ENCODE measurements at places on chromosomes 7 and 10.

DNA sequence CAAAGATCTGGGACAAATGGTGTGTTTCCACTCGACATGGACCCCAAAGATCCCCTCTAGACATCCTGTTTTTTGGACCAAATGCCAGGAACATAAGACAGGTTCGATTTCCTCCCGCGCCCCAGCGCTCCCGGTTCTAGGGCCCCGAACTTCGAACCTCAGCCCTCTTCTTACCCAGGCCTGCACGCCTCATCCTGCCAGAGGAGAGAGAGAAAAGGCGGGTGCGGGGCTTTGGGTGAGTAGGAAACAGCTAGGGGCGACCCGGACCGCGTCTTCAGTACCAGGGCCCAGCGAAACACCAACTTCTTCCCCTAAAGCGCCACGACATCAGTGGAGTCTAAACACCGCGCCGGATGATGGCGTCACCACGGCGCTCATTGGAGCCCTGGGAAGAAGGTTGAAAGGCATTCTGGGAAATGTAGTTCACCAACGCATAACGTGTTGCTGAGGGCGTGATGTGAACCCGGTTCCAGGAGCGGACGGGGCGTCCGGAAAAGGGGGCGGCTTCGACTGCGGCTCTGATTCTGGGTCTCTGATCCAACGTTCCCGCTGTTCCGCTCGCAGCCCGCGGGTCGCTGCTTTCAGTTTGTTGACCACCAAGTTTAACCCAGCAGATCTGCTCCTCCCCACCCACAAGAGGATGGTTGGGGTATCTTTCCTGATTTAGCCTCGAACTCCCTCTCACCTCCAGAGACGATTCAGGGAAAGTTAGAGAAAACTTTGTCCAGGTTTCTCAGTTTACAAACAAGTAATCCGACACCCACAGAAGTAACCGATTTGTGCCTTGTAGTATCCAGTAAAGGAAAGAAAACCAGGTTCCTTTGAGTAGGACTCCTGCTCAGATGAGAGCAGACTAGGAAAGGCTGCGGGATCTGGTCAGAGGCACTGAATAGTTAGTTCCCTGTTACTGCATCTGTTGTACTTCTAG lies at the start of gene BET1:
BET1 (minus strand) TSS at position 332 of the 928 bp plus-strand sequence; CDS start at position 193, 139 bp downstream.
- DNase-seq = peak; percentile 95

- peak; percentile 71 for DNase-seq
Observed at GRCh38 chr7:20033621-20034400, 183.4 kb downstream of the MACC1 start.

GRCh38 chr7:133709036-133709880 lies 417.9 kb upstream of the LRGUK start:
- DNase-seq = no peak

DNA sequence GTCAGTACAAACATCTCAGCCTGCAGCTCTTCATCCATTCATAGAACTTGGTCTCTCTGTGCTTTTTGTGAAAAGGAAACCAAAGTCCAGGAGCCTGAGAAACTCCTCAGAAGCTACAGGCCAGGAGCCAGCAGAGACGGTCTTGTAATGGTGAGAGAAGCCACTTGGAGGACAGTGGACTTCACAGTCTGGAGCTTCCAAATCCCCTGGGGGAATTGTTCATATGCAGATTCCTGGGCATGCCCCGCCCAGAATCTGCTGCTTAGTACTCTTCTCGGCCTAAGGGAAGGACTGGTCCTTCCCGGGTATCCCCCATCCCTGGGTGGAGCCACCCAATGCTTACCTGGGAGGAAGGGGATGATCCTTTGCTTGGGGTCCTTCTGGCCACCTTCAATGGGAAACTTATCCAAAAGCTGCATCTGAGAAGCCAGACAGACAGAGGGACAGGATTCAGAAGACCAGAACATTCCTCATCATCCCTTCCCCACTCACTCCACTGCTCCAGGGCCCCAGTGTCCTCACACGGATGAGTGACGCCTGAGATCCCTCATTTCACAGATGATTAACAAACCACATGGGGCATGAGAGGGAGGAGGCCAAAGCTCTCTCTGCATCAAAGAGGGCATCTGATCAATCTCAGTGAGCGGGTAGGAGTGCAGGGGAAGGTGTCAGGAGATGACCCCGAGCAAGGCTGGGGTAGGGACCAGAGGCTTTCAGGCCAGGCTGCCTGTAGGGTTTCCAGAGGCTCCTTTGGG lies 88.4 kb downstream of the SH3PXD2A start:
- DNase-seq = peak; percentile 37

DNA sequence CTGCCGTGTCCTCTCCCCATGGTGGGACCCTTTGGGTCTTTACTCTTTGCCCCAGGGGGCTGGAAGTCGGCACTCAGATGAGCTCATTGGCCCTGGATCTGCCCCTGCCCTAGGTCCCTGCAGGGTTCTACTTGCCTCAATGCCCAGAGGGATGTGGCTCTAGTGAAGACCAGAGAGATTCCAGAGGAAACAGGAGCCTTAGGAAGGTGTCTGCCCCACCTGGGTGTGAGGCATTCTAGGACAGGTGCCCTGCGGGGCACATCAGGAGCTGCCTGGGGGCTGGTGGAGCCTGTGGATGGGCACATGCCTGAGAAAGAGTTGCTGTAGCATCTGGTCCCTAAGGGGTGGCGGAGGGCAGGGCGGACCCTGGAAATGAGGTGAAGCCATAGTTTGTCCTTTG lies 128.6 kb downstream of the ADCY1 start:
- no peak for DNase-seq

- DNase-seq = no peak
Observed at GRCh38 chr7:2833083-2833910, 10.8 kb downstream of the GNA12 start.

- peak; percentile 86 for DNase-seq
Observed at GRCh38 chr7:79452032-79452494, 1.4 kb downstream of the MAGI2 start.

- peak; percentile 22 for DNase-seq
Observed at GRCh38 chr10:82813856-82814255, 938.9 kb downstream of the NRG3 start.

GRCh38 chr7:131897016-131897789 lies 340.8 kb upstream of the PODXL start:
- DNase-seq = no peak

DNA sequence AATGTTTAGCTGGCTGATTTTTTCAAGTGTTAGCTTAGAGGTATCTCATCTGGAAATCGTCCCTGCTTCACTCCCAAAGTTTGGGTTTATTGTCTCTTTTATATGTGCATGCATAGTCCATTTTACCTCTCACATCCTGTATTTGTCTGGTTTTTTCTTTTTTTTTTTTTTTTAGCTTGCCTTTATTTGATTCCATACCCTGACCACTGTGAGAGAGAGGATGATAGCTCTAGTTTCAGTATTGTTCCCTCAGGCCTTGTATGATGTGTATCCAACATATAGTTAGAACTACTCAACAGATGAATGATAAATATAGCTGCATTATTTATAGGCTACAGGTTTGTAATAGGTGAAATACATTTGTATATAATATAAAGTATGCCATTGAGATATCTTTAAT lies 29.9 kb downstream of the PCGF5 start:
- no peak for DNase-seq

DNA sequence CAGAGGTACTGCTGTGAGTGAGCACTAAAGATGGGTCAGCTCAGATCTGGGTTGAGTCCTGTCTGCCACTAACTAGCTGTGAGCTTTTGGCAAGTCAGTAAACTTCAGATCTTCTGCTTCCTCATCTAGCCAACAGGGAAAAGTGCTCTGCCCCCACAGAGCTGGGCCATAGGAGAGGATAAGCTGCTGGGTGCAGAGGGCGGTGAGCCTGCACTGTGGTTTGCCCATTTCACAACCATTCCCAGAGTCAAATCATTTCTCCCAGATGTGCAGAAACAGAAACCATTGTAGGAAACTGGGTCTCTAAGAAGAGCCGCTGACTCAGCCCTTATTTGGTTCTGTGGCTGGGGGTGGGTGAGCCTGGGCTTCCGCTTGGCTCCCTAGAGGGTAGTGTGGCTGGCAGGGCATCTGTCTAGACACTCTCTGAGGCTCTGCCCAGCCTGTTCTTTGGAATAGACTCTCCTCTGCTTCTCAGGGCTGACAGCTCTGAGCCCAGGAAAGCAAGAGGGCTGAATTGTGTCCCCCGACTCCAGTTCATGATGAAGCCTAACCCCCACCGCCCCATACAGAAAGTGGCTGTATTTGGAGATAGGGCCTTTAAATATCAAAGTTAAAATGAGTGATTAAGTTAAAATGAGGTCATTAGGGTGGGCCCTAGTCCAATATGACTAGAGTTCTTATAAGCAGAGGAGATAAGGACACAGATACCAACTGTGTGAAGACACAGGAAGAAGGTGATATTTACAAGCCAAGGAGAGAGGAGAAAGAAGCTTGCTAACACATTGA lies 29.5 kb upstream of the ARHGAP22 start:
- peak; percentile 88 for DNase-seq

DNA sequence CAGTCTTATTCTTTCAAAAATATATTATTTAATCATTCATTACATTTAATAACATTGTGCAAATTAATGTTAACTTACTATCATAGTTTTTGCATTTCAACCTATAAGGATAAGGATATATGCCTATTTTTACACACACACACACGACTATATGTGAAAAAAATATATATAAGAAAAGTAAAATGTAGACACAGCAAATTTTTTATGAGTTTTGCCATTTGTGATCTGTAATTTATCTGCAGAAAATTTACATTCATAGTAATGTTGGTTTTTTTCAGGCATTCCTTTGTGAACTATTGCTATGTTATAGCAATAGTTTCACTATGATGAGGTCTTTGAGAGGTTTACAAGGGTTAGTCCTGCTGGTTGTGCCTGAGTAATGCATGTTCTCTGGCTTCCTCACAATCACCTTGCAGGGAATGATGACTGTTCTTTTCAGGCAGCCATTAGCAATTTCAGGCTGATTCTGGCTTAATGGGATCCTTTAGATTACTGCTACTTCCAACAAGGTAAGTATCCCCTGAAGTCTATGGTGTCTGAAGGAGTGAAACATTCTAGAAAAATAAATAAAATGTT lies 183.7 kb upstream of the CDK1 start:
- DNase-seq = peak; percentile 71

- DNase-seq = no peak
Observed at GRCh38 chr10:52313256-52313932, 687 bp upstream of the DKK1 start.

DNA sequence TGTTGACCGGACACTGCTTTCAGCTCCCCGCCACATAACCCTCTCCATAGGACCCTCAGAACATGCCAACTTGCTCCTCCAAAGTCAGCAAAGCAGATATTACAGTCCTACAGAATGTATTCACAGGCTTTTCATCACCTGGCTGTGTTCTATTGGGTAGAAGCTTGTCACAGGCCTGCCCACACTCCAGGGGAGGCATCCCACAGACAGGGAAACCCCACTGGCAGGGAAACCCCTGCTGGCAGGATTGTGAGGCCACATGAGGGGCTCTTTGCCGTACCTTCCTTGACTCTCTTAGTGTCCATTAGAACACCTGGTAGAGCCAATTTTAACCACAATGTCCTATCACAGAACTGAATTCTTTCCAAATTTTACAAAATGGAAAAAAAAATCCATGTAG lies 344.2 kb upstream of the MGMT start:
- no peak for DNase-seq

GRCh38 chr10:29438271-29438670 lies 149.4 kb downstream of the LYZL1 start:
- DNase-seq = no peak

DNA sequence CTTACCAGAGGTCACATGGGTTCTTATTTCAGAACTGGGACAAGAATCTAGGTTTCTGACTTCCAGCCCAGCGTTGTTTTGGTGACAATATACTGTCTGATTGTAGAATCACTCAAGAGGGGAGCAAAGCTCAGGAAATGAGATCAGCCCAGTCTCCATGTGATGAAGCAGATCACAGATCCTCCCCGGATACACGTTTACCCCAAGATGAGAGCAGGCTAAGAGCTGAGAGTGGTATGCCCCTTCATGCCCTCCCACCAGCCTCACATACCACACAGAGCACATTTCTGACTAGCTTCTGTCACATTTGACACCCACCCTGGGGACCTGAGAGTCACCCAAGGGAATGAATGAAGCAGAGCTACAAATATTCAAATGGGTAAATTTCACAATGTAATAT lies 27.1 kb upstream of the PRKCQ start:
- DNase-seq = no peak

GRCh38 chr7:79091661-79092060 lies 361.8 kb downstream of the MAGI2 start:
- peak; percentile 29 for DNase-seq

Data from foreskin fibroblast (primary cell).